ENCODE measurements at places on chromosomes 5 and 9.

DNA sequence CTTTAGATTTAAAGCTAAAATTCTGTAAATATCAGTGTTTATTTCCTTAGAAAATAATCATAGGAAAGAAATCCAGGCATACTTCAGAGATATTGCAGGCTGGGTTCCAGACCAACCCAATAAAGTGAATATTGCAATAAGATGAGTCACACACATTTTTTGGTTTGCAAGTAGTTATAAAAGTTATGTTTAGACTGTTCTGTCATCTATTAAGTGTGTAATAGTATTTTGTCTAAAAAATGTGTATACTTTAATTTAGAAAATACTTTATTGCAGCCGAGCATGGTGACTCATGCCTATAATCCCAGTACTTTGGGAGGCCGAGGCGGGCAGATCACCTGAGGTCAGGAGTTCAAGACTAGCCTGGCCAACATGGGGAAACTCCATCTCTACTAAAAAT, 6.9 kb upstream of the RIC1 start:
- no peak for DNase-seq

GRCh38 chr9:126965541-126966428, 51.2 kb downstream of the RALGPS1 start:
- no peak for DNase-seq

DNA sequence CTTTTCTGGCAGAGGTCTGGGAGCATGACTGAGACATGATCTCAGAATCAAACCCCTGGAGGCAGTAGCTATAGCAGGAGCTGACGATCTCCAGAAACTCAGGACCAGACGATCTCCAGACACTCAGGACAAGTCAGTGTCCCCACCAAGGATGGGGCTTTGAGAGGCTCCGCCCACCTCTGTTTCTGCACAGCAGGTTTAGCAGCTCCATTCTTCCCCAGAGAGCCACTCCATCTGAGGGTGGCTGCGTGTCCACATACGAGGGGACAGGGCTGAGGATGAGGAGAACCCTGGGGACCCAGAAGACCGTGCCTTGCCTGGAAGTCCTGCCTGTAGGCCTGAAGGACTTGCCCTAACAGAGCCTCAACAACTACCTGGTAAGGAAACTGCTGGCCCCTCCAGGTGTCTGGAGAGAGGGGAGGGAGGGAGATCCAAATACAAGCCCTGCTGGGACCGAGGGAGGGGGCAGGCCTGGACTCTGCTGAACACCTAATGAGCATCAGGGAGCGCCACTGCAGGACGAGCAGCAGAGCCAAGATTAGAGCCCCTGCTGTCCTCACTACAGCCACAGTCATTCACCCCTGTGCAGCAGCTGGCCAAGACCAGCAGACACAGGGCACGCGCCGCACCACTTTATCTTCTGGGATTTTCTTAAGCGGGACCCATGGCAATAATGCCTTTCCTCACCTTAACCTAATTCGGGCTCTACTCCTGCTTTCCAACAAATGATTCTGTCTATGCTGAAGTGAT, at the start of gene GABRP:
Gene GABRP (plus strand): TSS at position 228 of the 750 bp plus-strand sequence. CDS start 4,891 bp downstream, outside the sequence.
- DNase-seq, result no peak

- no peak for DNase-seq
These were observed 97.3 kb upstream of the EQTN start for GRCh38 chr9:27394154-27394825.
